ENCODE measurements at places on chromosomes 12 and 14. TPM values are rescaled to one million over a fixed set of nuclear protein-coding genes. Genes with fewer than 3 reads are reported as not detected.

JDP2 gene
- 54.7 TPM for total RNA-seq

- no peak for DNase-seq
Observed at GRCh38 chr12:109673884-109674283, 39.7 kb upstream of the FAM222A start.

TAS2R10 gene
- total RNA-seq, result 2.8 TPM

GRCh38 chr12:34214011-34214410 is 191.7 kb downstream of the ALG10 start:
- no peak for DNase-seq

- DNase-seq, result peak; percentile 82
Observed at GRCh38 chr12:27531896-27532295, 7.9 kb downstream of the PPFIBP1 start.

- peak; percentile 94 for DNase-seq
Observed at GRCh38 chr14:67599698-67600561, at the start of gene PIGH. Gene PIGH (minus strand): TSS chr14:67600268. CDS start chr14:67600203, 65 bp downstream.

ART4 gene
- total RNA-seq, result 0.10 TPM

DNA sequence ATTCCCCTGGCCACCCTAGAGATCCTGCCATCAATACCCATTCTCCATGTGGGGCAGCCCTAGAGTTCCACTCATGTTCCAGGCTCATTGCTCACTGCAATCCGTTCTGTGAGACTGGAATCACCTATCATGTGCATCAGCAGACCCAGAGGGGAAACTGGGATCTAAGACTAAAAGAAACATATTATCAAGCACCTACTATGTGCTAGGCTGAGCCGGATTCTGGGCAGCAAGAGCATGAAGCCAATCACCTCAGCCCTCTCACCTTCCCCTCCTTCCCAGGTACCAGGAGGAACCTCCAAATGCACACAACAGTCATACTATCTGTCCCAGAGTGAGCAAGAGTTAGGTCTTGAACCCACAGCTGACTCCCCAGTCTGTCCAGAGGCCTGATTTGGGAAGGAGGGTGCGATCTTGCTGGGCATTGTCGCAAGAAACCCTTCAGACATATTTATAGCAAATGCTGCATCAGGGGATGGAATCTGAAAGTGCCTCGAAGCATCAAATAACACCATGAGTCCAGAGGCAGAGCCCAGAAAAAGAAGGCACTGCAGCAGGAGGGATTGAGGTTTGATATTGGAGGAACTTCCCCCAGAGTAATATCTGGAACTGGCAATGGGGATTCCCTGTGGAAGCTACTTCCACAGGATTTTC is 6.7 kb upstream of the CACNB3 start:
- no peak for DNase-seq

- DNase-seq, result peak; percentile 46
Observed at GRCh38 chr14:94269156-94269555, 23.9 kb downstream of the SERPINA10 start.

DNA sequence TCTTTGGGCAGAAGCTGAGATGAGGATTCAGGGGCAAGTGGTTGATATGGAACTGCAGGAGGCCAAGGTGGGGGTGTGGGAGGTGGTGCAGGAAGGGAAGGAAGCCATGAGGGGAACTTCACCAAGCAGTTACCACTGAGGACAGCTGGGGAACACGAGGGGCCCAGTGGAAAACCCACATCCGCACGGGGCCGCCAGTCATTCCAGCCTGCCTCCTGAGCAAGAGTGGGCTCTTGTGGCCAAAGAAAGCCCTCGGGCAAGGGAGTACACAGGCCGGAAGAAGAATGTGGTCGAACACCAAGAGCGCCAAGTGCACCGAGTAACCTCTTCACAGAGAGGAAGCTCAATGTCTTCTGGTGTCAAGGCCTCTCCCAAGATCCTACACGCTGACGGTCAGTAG is 252.2 kb upstream of the FOXN3 start:
- no peak for DNase-seq

GRCh38 chr12:113844495-113845210 is 121.5 kb downstream of the RBM19 start:
- DNase-seq, result peak; percentile 69

SNX6 gene
- 157 TPM for total RNA-seq

DNA sequence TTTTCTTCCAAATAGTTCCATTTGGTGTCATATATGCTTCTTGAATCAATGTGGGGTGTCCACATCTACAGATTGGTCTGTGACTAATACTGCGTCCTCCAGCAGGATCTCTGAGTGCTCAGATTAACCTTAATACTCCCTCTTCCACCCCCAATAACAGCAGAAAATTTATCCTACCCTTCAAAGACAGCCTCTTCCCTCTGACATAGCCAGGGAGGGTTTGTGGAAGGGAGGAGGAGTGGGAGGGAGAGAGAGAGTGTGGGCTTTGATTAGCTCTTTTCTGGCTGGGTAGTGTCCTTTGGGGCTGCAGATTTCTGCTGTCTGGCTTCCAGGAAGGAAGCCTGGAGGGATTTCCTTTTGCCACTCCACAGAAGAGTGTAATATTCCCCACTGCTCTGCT is 220.7 kb downstream of the TTC6 start:
- DNase-seq, result no peak

DNA sequence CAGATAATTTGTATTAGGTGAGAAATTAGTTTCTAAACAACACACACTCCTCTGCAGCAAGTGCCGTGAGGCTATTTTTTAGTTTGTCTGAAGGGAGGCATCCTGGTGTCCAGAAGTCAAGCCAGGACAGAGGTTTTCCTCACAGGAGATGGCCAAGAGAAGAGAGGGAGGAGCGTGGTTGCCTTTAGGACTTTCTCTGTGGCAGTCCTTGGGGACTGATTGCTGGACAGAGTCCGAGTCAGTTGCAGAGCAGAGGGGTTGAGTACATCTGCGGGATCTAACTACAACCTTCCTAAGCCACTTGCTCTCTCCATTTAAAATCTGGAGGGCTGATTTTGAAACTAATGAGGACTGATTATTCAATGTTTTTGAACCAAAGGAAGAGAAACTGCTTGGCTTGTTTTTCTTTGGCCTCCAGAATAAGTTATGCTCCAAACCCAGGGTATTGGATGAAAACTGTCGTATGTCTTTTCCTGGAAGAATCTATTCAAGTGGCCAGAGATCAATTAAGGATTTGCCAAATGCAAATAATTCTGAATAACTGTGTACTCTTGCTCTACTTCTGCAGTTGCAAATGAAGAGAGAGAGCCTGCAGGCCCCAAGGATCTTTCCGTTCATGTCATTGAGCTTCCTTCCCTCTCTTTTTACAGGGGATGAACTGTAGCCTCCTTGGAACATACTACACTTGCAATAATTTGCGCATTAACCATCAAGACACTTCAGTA is 1.2 kb downstream of the SLCO1C1 start:
- no peak for DNase-seq

GRCh38 chr14:95502381-95502950 is 14.0 kb downstream of the SYNE3 start:
- no peak for DNase-seq

All from tongue (tissue), 3 donors.